ENCODE measurements at places on chromosomes 7 and 10.

DNA sequence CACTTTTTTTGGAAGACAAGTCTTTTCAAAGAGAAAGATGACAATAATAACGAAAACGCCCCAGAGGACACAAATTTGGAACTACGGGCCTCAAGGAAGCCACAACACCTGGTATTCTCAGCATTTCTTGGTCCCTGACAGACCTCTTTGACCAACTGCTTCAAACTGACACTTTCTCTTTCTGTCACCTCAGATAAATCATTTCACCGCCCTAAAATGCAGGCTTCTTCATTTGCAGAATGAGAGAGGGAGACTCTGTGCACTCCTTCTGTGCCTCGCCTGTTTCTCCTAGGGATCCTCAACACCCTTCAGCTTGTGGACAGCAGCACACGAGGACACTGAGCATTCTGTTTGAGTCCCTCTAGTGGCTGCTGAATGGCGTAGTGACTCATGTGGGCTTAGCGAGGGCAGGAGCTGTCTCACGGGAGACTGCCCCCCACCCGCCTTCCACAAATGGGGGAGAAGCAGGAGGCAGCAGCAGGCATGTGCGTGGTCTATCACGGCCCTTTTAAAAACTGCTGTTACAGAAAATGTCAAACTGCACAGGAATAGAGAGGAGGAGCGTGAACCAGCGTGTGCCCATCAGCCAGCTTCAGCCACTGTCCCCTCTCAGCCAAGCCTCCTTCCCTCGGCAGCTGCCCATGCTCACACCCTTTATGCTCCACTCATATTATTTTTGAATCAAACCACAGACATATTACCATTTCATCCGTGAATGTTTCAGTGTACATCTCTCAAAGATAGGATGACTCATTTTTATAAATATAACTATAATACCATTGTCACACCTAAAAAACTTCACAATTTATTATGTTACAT, 41.4 kb downstream of the GSDME start:
- no peak for DNase-seq

DNA sequence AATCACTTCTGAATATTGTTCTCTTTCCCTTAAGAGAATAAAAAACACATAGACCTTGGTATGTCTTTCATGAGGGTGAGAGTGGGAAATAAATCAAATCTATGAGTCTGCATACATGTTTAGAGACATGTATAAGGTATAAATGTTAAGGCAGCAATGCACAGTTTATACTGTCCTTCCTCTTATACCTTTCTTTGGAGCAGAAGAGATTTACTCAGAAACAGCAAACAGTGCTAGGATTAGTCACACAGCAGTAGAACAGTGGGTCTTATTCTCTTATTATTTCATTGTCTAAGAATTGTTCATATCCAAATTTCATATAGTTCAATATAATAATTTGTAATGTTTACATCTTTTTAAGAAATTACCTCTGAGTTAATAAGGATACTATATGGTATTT, 126.7 kb upstream of the TMEM196 start:
- DNase-seq: no peak

DNA sequence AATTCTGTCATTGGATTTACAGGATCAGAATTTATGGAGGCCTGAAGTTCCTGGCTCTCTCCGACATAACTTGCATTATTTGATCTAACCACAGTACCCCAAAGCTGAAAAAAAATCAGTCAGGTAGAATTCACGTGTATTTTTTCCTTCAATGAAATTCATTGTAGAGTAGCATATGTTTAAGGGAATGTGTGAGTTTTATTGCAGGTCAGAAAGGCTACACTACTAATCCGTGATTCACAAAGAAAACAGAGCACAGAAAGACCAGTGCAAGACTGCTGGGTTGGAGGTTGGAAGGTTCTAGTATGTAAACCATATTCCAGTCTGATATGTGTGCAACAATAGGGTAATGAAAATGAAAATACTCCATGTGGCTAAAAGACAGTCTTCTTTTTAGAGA, 247.0 kb upstream of the FERD3L start:
- no peak for DNase-seq

GRCh38 chr7:73342645-73343044, 14.7 kb downstream of the FKBP6 start:
- DNase-seq: no peak

- no peak for DNase-seq
Measured at GRCh38 chr7:44914992-44915607, 29.8 kb upstream of the PURB start.

DNA sequence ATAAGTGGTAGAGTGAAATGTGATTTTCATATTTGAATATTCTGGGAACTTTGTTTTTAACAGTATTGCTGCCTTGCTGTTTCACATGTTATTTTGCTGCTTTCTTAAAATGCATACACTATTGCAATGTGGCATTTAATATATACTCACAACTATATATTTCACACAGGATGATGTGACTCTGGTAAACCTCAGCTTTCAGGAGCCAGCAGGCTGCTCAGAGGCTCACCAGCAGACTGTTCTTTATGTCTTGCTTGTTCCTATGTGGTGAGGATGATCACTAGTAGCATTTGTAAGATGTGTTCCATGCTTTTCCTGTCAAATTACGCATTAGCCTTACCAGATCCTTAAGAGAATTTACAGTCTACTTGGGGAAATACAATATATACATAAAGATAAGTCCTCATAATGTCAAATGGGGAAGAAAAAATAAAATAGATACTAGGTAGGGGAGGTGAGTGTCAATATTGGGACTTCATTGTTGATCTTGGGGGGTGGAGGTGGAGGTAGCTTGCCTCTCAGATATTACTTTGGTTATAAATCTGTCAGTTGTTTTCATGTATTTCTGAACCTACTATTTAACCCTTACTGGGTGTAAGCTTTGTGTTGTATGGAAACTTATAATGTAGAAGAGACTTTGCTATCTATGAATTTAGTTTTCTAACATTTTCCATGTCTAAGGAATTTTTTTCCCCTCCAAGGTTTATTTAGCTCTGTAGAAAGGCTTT, 8.4 kb downstream of the GNAI1 start:
- DNase-seq: no peak

GRCh38 chr7:98724591-98724990, 107.5 kb downstream of the NPTX2 start:
- DNase-seq: no peak

GRCh38 chr7:127713758-127714157, 61.8 kb downstream of the SND1 start:
- DNase-seq: no peak

All from effector memory CD8-positive, alpha-beta T cell (primary cell).